ENCODE measurements at places on chromosomes 2 and 18. TPM values are rescaled to one million over a fixed set of nuclear protein-coding genes. Genes with fewer than 3 reads are reported as not detected.

DNA sequence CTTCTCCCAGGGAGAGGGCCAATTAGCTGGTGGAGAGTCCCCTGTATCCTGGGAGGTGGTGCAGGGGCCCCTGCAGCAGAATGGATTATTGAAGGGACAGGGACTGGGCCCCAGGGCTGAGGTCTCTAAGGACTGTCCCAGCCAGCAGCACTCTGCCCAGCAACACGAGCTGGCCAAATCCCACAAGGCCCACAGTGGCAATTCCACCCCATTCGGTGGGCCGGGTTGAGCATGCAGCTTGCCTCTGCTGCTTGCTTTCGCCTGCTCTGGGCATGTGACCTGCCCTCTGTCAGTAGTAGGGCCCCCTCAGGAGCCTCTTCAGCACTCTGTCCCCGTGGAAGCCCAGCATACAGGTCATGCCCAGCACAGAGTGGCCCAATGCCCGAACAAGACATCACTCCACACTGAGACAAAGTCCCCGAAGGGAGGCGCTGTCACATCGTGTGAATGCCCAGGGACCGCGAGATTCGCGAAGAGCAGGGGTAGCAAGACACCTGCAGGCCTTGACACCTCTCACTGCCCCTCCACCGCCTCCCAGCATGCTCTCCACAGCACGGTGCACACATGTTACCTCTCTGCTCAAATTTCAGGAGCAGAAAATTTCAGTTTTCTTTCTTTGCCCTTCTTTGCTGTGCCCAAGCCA lies 65.4 kb downstream of the CRACDL start:
- no peaks in the 10 kb centered on the region for H3K36me3 ChIP-seq
- DNase-seq, result no peak
- no peaks in the 10 kb centered on the region for H3K27me3 ChIP-seq
- H3K27ac ChIP-seq, result no peak overlapping the region
- H3K4me1 ChIP-seq, result no peaks in the 10 kb centered on the region

DNA sequence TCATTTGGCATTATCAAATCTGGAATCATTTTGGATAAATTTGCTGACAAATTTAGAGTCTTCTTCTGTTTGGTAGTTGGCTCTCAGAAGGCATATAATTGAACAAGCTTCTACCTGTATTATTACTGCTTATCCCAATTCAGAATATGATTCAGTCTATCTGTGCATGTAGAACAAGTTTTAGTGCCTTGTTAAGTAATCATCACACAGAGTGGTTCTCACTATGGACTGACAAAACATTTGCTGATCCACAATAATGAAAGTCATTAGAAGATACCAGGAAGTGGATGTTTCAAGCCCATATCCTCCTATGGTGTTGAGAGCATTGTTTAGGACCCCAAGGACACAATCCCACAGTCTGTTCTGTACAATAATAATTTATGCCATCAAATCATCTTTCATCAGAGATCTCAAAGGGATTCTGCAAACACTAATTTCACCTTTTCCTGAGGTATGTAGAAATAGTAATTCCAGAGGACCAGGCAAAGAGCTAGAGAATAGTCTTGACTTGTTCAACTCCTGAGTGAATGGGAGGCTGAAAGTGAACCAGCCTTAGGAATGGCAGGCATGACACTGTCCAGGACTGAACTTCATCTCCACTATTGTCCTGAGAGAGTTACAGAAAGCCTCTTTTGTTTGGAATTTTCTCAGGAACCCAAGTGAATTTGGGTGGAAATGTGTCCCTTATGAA lies 29.6 kb upstream of the DSC1 start:
- H3K27me3 ChIP-seq, result no peaks in the 10 kb centered on the region
- H3K27ac ChIP-seq, result no peak overlapping the region
- no peaks in the 10 kb centered on the region for H3K4me1 ChIP-seq
- DNase-seq, result no peak
- H3K36me3 ChIP-seq, result no peaks in the 10 kb centered on the region

GRCh38 chr2:18435426-18436037 lies 124.9 kb downstream of the RDH14 start:
- no peaks in the 10 kb centered on the region for H3K4me1 ChIP-seq
- no peaks in the 10 kb centered on the region for H3K27me3 ChIP-seq
- no peak overlapping the region for H3K4me3 ChIP-seq
- H3K27ac ChIP-seq, result no peak overlapping the region
- no peaks in the 10 kb centered on the region for H3K36me3 ChIP-seq

SCN7A gene
- polyA plus RNA-seq, result 3.2 TPM

DNA sequence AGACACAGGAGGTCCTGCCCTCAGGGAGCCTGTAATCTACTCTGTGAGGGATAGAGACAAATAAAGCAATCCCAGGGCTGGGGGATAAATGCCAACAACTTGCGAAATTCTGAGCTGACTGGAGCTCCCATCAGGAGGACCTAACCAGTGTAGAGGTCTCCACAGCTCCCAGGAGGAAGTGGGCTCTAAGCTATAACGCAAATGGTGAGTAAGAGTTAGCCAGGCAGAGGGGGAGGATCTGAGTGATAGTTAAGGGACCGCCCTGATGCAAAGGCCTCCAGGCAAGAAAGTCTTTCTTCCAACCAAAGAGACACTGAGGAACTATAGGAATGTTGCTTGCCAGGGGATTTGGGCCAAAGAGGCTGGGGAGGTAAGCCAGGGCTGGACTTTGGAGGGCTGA lies 16.0 kb upstream of the ZNF532 start:
- DNase-seq, result no peak
- H3K27ac ChIP-seq, result no peak overlapping the region
- peaks cover 2% of the 10 kb centered on the region for H3K27me3 ChIP-seq
- no peaks in the 10 kb centered on the region for H3K4me1 ChIP-seq

SALL3 gene
- not detected for polyA plus RNA-seq

- no peaks in the 10 kb centered on the region for H3K36me3 ChIP-seq
- no peaks in the 10 kb centered on the region for H3K4me1 ChIP-seq
- no peak for DNase-seq
- H3K27me3 ChIP-seq, result no peaks in the 10 kb centered on the region
- H3K27ac ChIP-seq, result no peak overlapping the region
Measured at GRCh38 chr2:9194352-9194751, 12.3 kb upstream of the ASAP2 start.

DNA sequence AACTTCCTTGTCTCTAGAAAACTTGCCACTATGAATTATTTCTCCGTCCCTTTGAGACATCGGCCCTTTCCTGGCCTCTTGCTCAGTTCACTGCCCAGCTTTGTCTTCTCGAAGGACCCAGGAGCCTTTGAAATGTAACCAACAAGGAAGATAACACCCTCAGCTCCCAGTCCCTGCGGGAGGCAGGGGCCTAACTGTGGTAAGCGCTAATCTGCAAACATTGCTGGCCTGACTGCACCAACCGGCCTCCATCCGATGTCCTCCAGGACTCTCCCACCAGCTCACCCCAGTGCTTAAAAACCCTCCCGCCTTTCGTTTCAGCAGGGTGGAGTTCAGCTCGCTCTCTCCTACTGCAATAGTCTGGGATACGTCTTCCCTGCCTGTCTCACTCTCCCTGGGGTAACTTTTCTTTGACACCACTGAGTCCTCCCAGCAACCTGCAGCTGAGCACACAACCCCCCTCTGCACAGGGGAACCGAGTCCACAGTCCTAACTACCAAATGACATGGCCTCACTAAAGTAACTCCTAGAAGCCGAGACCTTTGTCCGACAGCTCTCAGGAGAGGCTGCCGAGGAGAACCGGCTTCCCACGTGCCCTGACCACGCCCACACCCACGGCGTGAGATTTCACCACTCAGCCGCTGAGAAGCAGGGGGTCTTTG lies 76.1 kb downstream of the MBP start:
- H3K27me3 ChIP-seq, result no peaks in the 10 kb centered on the region
- peaks cover 14% of the 10 kb centered on the region for H3K4me1 ChIP-seq
- H3K27ac ChIP-seq, result peak overlapping the region; percentile 88
- H3K4me3 ChIP-seq, result no peak overlapping the region
- peaks cover 40% of the 10 kb centered on the region for H3K36me3 ChIP-seq

DNA sequence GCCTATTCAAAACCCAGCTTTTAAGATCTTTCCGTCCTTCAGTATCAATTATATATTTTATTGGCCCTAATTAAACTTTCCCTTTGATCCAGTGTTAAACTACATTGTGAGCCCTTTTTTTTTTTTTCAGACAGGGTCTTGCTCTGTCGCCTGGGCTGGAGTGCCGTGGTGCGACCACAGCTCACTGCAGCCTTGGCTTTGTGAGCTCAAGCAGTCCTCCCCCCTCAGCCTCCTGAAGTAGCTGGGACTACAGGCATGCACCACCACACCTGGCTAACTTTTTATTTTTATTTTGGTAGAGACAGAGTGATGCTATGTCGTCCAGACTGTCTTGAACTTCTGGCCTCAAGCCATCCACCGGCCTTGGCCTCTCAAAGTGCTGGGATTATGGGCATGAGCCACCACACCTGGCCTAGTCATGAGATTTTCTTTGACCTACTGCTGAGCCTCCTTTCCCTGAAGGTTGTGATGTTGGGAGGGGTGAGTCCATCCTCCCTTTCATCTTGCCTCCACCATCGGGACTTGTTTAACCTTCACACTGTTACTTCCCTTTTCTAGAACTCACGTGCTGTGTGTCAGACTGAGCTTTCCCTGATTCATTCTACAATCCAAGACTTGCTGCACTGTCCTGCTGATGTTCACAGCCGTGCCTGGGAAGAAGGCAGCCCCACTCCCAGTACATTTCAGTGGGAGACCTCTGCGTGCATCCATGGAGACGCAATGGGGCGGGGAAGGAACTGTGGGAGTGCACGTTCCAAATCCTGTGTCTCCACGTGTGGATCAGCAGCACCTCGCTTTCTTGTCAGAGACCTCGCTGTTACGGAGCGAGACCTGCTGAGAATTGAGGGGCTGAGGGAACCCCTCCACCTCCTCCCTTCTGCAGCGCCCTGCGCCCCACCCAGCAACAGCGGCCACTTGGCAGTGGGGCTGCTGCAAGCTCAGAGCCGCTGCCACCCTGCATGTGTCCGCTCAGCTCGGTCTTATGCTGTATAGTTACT lies 10.8 kb downstream of the OXER1 start:
- H3K4me3 ChIP-seq, result no peak overlapping the region
- DNase-seq, result peak; percentile 22
- peaks cover 30% of the 10 kb centered on the region for H3K36me3 ChIP-seq

- H3K4me1 ChIP-seq, result no peaks in the 10 kb centered on the region
- H3K36me3 ChIP-seq, result no peaks in the 10 kb centered on the region
- no peaks in the 10 kb centered on the region for H3K27me3 ChIP-seq
- no peak overlapping the region for H3K4me3 ChIP-seq
Measured at GRCh38 chr2:2466534-2466933, 135.5 kb upstream of the MYT1L start.

HYCC2 gene
- 4.2 TPM for polyA plus RNA-seq

DNA sequence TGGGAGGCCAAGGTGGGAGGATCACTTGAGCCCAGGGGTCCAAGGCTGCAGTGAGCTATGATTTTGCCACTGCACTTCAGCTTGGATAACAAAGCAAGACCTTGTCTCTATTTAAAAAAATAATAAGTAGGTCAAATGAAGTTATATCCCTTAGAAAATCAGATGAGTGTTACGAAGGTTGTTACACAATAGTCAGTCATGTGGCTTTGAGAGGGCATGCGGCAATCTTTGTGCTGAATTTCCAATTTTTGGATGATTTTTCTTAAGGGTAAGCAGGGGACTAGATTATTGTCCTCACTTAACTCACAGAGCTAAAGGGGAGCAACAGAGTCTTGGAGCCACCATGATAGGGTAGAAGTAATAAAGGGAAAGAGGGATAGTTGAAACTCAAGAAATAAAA lies 71.8 kb downstream of the B3GNT2 start:
- no peaks in the 10 kb centered on the region for H3K4me1 ChIP-seq
- no peak overlapping the region for H3K27ac ChIP-seq
- no peaks in the 10 kb centered on the region for H3K36me3 ChIP-seq

Data from small intestine (tissue), 16 donors.